ENCODE measurements at places on chromosomes 4 and X.
A peak's percentile ranks its signal among the peaks of the same experiment; 100 is the strongest.

DNA sequence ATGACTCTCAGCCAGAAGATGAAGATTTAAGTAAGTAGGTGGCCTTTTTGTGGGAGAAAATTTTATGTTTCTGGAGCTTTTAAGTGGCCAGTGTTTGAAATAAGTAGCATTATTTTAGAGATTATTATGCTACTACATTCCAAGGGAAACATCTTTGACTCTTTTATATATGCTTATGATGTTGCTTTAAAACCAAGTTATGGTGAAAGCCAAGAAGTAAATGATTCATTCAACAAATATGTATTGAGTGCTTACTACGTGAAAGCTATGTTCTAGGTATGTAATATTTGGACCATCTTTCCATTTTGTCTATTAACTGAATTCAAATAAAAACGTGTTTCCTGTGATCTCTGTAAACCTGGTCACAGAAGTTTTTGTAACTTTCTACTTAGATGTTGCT, 58.3 kb downstream of the ZFX start:
- no peak for DNase-seq

DNA sequence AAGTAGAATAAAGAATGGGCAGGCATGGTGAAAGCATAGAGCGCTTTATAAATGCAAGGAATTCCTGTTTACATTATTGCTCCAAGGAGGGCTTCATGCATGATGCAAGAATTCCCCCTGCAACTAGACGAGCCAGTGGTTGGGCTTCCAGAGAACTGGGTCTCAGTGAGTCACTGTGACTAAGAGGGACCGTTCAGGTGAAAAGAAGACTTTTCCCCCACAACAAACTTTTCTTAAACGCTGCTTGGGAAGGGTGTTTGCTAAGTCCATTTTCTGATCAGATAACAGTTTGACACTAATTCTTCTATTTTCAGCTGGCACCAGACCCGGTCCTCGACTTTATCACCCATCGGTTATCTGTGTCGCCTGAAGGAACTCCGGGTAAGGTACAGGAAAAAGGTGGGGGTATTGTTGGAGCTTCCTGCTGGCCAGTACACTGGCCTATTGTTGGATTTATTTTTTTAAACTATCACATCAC, 40.1 kb downstream of the LDB2 start:
- no peak for DNase-seq

DNA sequence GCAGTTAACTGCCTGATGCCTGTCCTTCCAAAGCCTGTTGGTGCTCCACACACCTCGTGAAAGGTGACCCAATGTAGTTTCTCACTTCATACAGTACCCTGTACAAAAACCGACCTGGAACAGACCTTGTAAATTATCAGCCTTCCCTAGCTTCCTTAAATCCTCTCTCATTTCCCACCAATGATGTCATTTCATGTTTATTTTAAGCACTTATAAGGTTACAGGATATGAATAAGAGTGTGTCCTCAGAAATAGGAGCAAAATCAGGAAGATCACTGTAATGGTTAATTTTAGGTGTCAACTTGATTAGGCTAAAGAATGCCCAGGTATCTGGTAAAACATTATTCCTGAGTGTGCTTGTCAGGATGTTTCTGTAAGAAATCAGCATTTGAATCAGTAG, 44.7 kb downstream of the TMEM150C start:
- no peak for DNase-seq

DNA sequence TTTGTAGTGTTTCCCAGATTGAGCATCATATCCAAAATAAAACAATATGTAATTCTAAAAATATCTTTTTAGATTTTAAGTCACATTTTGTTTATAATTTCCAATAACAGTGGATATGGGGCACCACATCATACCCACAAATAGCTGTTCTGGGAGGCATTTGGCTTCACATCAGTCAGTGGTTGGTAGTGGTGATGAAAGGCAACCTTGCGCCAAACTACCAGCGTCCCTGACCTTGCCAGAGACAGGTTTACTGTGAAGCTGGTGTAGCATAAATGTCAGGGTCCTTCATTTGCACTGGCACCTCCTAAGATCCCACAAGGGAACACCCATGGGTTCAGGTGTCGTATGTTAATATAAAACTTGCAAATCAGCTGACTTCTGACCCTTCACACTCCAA, 222.2 kb downstream of the DCTD start:
- no peak for DNase-seq

- DNase-seq = no peak
These were observed 281.0 kb upstream of the MAOA start for GRCh38 chrX:43375136-43375535.

GRCh38 chrX:826448-826847, 195.9 kb downstream of the SHOX start:
- no peak for DNase-seq

DNA sequence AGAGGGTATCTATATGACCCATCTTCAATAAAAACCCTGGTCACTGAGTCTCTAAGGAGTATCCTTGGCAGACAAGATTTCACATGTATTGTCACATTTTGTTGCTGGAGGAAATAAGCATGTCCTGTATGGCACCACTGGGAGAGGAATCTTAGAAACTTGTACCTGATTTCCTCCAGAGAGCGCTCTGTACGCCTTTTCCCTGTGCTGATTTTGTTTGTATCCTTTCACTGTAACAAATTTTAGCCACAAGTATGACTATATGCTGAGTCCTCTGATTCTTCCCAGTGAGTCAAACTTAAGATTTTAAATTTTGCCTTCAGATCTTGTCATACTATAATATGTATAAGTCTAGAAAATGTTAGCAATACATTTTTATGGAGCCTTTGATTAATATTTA, 102.8 kb downstream of the ITIH6 start:
- no peak for DNase-seq

- no peak for DNase-seq
These were observed 18.5 kb upstream of the RBPJ start for GRCh38 chr4:26302031-26302899.

DNA sequence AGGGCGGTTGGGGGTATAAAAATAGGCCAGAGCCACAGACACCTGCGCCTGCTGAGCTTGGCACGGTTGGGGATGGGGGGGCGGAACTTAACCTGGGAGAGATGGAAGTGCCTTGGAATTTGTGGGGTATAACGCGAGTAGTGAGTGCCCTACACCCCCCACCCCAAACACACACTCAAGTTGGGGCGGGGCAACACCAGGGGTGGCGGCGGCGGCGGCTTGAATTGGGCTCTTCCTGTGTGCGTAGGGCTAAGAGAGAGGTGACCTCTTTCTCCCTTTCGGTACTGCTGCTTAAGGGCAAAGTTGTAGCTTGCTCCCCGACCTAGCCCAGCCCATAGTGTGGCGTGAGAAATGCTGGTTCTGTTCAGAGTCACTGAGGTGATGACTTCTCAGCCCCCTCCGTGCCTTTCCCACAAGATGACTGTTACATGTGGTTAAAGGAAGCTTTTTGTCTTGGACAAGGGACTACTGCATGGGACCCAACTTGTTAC, 839 bp downstream of the STK26 start:
- DNase-seq = peak; percentile 55

- DNase-seq = no peak
These were observed 24.2 kb upstream of the C4orf50 start for GRCh38 chr4:6042293-6043063.

- DNase-seq = no peak
These were observed 102.7 kb downstream of the SLC4A4 start for GRCh38 chr4:71441186-71442169.

Measured in GM13977 (cell line).